ENCODE measurements at places on chromosomes 6 and 20.

DNA sequence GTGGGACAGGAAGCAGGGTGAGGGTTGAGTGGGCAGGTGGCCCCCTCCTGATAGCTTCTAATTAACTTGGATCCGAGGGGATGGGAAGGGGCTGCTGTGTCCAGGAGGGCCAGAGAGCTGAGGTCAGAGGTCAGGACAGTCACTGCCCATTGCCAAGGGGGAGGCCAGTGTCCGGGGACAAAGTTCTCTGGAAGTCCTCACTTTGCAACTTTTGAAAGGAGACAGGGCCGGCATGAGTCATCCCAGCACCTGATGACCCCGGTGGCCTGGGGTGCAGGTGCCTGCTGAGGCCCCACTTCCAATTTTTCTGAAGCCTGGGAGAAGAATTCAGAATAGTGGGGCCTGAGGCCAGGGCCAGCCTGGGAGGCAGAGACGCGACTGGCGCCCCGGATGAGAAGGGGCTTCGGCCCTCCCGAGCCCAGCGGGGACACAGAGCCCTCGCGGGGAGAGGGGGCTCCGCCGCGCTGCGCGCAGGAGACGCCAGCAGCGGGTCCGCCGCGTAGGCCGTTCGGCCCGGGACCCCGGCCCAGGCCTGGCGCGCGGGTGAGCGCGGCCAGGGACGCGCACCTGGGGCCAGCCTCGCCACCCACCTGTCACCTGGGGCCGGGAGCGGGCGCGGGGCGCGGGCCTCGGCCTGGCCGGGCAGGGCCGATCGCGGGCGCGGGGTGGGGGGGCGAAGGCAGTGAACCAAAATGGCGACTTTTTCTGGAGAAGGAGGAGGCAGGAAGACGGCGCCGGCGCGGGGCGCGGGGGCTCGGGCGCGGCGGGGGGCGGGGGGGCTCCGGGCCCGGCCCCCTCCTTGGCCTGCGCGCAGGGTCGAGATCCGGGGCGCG, 586 bp downstream of the ZNF512B start:
- no peak for DNase-seq

- DNase-seq, result no peak
Observed at GRCh38 chr6:132733283-132733682, 19.4 kb upstream of the VNN1 start.

DNA sequence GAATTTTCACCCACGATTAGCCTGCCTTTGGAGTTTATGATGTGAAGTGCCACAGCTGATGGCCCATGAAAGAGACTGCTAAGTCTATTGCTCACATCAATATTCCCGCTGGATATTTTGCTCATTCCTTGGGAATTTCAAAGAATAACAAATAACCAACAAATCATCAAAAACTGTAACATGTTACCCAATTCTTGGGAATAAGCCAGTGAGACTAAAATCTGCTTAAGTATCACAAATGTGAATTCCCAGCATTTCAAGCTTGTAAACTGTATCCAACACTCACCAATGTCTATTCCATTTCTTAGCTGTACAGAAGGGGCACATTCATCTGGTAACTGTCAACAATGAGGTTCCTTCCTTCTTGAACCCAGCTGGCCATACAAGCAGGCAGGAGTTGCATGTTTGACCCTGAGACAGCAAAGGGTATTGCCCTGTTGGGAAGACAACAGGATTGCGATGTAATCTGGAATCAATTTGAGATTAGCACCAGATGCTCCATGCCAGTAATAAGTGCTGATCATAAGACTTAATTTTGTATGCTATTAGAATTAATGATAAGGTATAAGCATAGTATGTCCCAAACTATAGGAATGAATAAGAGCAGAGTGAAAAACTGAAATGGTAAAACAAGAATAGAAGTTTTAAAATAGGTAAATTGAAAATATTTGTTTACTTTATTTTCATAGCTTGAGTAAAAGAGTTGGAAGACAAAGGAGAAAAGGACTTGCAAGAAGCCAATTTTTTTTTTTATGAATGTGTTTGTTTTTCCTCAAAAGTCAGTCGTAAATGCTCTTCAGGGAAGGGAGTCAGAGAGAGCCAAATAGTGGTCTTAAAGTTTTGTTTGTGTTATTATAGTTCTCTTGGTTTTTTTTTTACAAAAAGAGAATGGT, 58.8 kb downstream of the RSPO3 start:
- no peak for DNase-seq

GRCh38 chr20:50192364-50193198, 2.0 kb downstream of the CEBPB start:
- DNase-seq, result peak; percentile 76

GRCh38 chr6:1761477-1761877, 151.8 kb downstream of the FOXC1 start:
- no peak for DNase-seq

- DNase-seq, result no peak
Observed at GRCh38 chr20:50516180-50516934, 6.2 kb downstream of the PTPN1 start.

GRCh38 chr6:54515713-54516112, 207.5 kb downstream of the TINAG start:
- DNase-seq, result no peak

- no peak for DNase-seq
Observed at GRCh38 chr20:49705358-49705757, 8.3 kb downstream of the B4GALT5 start.

- no peak for DNase-seq
Observed at GRCh38 chr6:16163535-16164300, 34.8 kb downstream of the MYLIP start.

- peak; percentile 6 for DNase-seq
Observed at GRCh38 chr6:53070806-53071205, 5.6 kb downstream of the FBXO9 start.

DNA sequence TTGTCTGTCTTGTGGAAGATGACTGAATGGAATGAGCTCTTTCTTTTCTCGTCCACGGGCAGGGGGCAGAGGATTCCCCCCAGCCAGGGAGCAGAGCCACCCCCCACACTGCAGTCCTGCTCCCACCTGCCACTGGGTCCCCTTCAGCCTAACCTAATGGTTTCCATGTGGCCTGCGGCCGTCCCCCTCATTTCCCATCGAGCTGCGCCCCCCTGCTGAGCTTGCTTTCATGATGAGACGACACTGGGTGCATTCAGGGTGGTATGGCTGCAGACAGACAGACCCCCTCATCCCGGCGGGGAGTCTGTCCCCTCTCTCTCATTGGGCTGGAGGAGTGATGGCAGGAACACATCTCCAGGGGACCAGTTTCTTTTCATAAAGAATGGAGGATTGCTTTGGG, 140.8 kb downstream of the DTNBP1 start:
- DNase-seq, result no peak

DNA sequence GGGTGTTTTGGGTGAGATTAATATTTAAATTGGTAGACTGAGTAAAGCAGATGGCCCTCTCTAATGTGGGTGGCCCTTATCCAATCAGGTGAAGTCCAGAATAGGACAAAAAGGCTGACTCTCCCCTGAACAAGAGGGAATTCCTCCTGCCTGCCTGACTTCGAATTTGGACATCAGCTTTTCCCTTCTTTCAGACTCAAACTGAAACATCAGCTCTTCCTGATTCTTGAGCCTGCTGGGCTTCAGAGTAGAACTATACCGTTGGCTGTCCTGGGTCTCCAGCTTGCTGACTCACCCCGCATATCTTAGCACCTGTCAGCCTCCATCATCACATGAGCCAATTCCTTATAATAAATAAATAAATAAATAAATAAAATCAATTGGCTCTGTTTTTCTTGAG, 15.0 kb upstream of the TGM6 start:
- DNase-seq, result no peak

DNA sequence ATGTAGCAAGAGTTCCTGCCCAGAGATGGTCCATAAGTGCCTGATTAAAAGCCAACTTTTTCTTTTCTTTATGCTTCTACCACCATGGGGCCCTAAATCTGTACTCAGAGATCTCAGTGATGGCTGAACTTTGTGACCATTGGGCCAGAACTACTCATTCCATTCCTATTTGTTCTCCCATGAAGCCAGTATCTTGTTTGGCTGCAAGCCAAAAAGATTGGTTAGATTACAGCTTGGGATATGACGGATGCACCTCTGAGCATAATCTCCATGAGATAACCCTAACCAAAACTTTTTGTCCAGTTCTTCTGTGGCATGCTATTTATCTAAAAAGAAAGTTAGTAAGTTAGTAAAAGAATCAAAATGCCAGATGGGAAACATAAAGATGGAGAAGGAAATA, 72.2 kb downstream of the PLCB4 start:
- no peak for DNase-seq

- no peak for DNase-seq
Observed at GRCh38 chr6:63790334-63790733, 154.7 kb downstream of the PHF3 start.

- DNase-seq, result no peak
Observed at GRCh38 chr6:43308101-43308989, at the start of gene CRIP3. Gene CRIP3, minus strand, starts transcription at chr6:43308826. Its CDS starts 34 bp downstream, at chr6:43308792.

DNA sequence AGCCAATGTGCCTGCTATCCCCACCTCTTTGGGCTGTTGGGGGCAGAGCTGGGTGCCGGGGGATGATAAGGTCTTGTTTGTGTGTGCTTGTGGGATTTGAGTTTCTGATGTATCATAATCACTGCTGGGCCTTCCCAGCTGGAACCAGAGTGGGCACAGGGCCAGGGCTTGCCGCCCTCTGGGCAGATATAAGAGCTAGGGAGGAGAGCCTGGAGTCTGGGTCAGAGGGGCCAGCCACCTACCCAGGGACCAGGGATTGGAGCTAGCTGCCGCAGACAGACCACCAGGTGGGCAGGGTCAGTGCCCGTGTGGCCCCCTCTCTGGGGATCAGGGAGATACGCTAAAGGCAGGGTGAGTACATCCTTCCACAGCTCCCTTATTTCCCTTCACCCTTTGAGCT, 3.1 kb upstream of the TLDC2 start:
- no peak for DNase-seq

DNA sequence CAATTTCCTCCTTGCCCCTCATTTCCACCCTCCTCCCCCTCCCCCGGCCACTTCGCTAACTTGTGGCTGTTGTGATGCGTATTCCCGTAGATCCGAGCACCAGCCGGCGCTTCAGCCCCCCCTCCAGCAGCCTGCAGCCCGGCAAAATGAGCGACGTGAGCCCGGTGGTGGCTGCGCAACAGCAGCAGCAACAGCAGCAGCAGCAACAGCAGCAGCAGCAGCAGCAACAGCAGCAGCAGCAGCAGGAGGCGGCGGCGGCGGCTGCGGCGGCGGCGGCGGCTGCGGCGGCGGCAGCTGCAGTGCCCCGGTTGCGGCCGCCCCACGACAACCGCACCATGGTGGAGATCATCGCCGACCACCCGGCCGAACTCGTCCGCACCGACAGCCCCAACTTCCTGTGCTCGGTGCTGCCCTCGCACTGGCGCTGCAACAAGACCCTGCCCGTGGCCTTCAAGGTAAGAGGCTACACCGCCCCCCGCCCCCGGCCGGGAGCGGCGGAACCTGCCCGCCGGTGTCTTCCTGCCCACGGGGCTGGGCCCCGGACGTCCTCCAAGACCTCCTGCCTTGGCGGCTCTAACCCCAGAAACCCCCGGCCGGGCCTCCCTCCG, 44.9 kb upstream of the SUPT3H start:
- no peak for DNase-seq

GRCh38 chr6:5300206-5300764, 39.0 kb downstream of the FARS2 start:
- DNase-seq, result no peak

- DNase-seq, result no peak
Observed at GRCh38 chr6:107314531-107314939, 144.8 kb downstream of the PDSS2 start.

DNA sequence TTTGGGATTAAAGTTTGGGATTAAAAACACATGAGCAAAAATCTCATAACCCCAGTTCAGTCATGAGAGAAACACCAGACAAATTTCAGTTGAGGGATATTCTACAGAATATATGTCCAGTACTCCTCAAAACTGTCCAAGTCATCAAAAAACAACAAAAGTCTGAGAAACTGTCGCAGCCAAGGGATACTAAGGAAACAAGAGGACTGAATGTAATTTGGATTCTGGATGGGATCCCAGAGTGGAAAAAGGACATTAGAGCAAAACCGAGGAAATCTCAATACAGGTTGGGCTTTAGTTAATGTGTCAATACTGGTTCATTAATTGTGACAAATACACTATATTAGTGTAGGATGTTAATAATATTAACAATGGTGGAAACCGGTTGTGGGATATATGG, 219.3 kb downstream of the BCKDHB start:
- DNase-seq, result no peak

- DNase-seq, result no peak
Observed at GRCh38 chr6:126110512-126111270, 124.4 kb downstream of the TRMT11 start.

DNA sequence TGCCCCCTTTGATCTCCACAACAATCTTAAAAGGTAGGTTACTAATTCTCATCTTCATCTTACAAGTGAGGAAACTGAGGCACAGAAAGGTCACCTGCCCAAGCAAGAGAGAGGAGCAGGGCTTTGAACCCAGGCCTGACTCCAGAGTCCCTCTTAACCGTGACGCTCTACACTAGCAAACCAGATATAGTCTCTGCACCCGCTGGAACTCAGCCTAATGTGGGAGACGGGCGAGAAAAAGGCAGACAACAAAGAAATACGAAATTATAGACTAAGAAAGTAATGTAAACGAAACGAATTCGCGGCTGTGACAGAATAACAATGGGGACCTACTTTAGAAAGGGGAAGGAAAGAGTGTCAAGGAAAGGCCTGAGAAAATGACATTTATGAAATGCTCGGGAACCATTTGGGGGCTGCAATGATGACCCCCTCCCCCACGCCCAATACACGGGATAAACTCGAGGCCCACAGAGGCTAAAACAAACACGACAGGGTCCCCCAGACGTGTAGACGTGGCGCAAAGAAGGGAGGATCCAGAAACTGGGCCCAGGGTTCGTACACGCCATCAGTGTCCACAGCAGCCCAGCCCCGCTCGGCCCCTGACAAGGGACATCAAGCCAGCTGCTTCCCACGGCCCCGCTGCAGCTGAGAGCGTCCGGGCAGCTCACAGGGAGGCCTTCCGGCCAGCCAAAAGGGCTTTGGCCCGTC, 637 bp downstream of the TRPC4AP start:
- no peak for DNase-seq

- no peak for DNase-seq
Observed at GRCh38 chr6:21855811-21856455, 262.4 kb downstream of the SOX4 start.

DNA sequence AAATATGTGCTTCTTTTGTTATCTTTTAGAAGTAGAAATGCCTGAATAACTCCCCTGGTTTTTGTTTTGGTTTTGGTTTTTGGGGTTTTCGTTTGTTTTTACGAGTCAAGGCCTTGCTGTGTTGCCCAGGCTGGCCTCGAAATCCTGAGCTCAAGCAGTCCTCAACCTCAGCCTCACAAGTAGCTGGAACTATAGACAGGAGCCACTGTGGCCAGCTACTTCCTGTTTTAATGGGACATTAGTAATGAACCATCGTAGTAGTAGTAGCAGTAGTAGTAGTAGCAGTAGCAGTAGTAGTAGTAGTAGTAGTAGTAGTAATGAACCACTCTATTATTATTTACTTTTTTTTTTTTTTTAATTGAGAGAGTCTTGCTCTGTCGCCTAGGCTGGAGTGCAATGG, 66.0 kb downstream of the UBR2 start:
- DNase-seq, result no peak

GRCh38 chr6:133958791-133959190, 5.8 kb downstream of the TBPL1 start:
- DNase-seq, result no peak

GRCh38 chr6:159904497-159904911, 13.7 kb downstream of the MAS1 start:
- DNase-seq, result peak; percentile 30

Measured in GM12891 (cell line).